ENCODE measurements at places on chromosomes 4 and X.

GRCh38 chrX:13287816-13288215, 32.0 kb downstream of the ATXN3L start:
- peak; percentile 65 for DNase-seq

- no peak for DNase-seq
Measured at GRCh38 chrX:105116486-105116885, 104.0 kb downstream of the TEX13A start.

- DNase-seq: peak; percentile 82
Measured at GRCh38 chrX:21940356-21940829, at the start of gene SMS. Gene SMS (plus strand): TSS chrX:21940709. CDS start chrX:21940825, 116 bp downstream.

GRCh38 chr4:174120446-174121295, 162.8 kb downstream of the FBXO8 start:
- peak; percentile 92 for DNase-seq

GRCh38 chr4:123017636-123018395, 95.4 kb upstream of the NUDT6 start:
- peak; percentile 52 for DNase-seq

GRCh38 chr4:42391981-42392380, 5.3 kb upstream of the SHISA3 start:
- peak; percentile 85 for DNase-seq
